ENCODE measurements at places on chromosomes 13 and 19.

- no peak for DNase-seq
These were observed 9.9 kb downstream of the MYDGF start for GRCh38 chr19:4660181-4660791.

DNA sequence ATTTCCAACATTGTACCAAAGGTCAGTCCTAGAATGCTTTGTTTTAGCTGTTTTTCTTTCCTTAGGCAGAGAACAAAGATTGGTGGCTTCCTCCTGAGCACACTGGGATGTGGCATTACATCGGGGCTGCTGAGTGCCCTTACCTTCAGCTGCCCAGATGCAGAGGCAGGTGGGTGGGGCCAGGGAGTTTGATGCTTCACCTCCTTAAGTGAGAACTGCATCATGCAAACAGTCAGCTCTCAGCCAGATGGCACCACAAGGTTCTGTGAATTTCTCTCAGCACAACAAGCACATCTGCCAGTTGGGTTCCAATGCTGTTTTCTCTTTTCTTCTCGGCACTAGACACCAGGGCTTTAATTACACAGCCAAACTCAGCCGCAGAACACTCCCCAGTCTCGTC, 87.4 kb upstream of the UBL3 start:
- no peak for DNase-seq

DNA sequence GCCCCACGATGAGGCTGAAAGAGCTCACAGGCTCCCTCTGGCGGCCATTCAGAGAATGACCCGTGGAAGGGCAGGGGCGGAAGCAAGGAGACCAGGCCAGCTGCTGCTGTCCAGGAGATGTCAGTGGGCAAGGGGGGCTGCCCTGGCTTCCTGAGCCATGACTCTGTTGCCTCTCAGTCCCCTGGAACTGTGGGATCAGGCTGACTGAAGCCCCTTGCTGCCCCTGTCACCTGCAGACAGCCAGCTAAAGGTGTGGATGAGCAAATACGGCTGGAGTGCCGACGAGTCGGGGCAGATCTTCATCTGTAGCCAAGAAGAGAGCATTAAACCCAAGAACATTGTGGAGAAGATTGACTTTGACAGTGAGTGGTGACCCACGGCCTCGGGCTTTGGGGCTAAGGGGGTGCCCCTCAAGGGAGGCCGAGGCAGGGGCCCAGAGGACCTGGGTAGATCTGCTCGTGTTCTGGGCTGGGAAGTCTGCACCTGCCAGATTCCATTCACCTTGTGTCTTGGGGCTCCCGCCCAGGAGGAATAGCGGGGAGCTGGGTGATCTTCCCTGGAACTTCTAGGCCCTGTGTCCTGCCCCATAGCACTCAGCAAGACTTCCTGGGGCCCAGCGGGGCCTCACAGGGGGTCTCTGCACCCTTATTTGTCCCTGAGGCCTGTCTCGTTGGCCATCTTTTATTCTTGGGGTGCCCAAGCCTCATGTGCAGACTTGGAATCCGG, 12.5 kb upstream of the ACTN4 start:
- DNase-seq, result no peak

DNA sequence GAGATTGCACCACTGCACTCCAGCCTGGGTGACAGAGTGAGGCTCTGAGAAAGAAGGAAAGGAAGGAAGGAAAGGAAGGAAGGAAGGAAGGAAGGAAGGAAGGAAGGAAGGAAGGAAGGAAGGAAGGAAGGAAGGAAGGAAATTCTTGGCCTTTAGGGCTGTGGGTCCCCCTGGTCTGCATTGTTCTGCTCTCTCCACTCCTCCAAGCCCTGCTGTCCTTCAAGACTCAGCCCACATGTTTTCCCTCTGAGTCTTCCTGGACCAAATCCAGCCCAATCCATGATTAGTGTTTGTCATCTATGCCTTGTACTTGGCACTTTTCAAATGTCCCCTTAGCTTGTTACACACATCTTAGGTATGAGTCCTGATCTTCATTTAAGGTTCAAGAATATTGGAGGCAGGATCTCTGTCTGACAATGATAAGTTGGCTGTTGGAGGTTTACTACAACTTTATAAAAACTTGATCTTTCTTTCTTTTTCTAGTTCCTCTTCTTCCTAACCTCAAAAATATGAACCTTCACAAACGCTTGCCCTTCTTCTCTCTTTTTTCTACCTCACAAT, 48.8 kb upstream of the INTS6 start:
- no peak for DNase-seq

GRCh38 chr13:97188207-97188606, 33.9 kb upstream of the MBNL2 start:
- DNase-seq, result no peak

DNA sequence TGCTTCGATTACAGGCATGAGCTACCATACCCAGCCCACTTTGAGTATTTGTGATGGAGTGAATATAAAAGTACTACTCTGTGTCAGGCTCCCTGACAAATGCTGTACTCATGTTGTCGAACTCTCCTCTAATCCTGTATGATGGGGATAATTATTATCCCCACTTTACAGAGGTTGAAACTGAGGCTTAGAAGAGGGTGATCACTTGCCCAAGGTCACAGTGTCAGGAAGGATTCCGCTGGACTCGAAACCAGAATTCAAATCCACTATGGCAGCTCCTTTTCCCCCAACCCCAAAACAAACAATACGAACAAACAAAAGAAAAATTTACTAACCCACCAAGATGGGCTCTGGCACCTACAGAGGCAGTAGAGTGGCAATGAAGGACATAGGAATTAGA, 1.7 kb upstream of the PPP5C start:
- DNase-seq, result no peak

- DNase-seq, result no peak
These were observed 121.7 kb upstream of the MAB21L1 start for GRCh38 chr13:35598233-35598632.

All from esophagus squamous epithelium (tissue), 5 donors.